Mesothelial cell of epicardium (in vitro differentiated cells): ENCODE measurements at places on chromosomes 3 and 15. TPM values are rescaled to one million over a fixed set of nuclear protein-coding genes. Genes with fewer than 3 reads are reported as not detected.

Gene PTX3
- total RNA-seq = 35.6 to 44.1 TPM (median 39.9 TPM) in 3 replicates

Gene SPRED1
- 36.3 to 39.9 TPM (median 36.7 TPM) in 3 replicates for total RNA-seq

Gene SEMA6D
- 52.0 to 58.3 TPM (median 54.3 TPM) in 3 replicates for total RNA-seq

Gene MESP2
- 0.29 TPM in 1 of 3 replicates, not detected in the others for total RNA-seq

Gene WDR49
- 0.40 to 0.55 TPM (median 0.47 TPM) in 3 replicates for total RNA-seq

Gene ALS2CL
- 6.2 to 7.1 TPM (median 6.8 TPM) in 3 replicates for total RNA-seq

Gene KCTD6
- 10.5 to 13.1 TPM (median 11.3 TPM) in 3 replicates for total RNA-seq

Gene NANOGP8
- total RNA-seq = 0.86 to 1.2 TPM (median 0.91 TPM) in 3 replicates

DNA sequence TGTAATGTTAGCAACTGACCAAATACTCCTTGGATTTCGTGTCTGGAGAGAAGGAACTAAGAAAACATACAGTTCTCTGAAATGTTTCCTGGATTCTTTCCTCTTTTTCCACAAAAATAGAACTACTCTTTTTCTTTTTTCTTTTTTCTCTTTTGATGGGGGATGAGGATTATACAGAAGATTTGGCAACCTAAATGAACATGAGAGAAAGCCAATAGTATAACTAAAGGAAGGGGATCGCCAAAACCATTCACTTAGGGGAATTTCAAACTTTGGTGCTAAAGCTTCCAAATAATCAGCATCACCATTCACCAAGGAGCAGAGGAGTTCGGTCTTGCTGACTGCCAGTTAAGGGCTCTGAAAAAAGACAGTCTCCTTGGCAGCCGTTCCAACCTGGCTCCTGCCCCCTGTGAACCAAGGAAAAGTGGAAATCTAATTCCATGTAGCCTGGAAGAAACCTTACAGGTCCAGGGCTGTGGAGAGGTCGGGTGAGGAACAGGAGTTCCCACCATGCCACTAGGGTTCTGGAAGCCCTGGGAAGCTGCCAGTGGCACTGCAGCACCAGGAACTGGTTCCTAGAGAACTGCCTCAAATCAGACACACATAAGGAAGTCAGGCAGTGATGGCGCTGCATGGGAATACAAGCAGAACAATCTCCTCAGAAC is 176.9 kb downstream of the TNIK start:
- no peak for DNase-seq

DNA sequence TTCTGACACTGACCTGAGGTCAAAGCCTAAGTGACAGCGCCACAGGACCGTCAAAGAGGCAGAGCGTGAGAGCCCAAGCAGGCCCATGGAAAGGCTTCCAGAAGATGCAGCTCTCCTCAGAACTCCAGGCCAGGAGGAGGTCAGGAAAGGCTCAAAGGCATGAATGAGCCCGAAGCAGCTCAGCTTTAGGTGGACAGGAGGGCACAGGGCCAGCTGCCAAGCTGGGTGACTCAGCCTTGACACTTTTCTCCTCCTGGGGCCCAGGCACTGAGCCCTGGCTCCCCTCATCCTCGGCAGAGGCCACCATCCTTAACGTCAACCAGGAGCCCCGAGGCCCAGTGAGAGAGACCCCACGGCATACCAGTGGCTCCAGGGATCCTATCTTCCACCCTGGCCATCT is 62.9 kb downstream of the ADCY5 start:
- DNase-seq = no peak

DNA sequence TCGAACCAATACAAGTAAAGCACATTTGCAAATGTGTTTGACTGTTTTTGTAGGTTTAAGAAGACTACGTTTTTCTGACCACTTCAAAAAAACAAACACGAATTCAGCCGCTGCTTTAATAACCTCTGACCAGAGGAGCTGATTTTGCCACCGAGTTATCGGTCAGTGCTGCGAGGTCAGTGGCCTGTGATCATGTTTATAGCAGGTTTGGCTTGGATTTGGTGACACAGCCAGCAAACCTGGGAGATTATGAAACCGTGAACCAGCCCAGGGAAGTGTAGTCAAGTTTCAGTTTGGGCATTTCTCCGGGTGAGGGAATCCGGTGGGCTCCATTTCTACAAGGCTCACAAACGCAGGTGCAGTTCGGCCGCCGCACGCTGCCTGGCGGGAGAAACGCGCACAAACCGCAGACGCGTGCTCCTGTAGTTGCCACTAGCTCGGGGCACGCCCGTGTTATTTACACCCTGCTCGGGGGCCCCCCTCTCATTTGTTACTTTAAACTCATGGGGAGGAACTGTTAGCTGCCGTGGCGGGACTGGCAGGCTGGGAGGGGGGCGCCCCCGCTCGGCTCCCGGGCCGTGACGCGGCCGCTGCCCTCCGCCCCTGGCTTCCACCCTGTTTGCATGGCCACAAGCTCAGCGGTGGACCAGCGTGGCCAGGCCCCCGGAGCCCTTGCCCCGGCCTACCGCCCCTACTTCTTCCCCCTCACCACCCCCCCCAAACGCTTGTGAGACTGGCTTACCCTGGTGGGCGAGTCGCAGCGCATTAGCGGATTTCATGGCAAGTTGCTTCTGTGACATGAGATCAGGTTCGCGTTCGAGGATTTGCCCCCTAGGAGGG is 13.6 kb upstream of the ONECUT1 start:
- no peak for DNase-seq

- DNase-seq = no peak
These were observed 19.5 kb upstream of the THRB start for GRCh38 chr3:24514119-24514518.

- DNase-seq = no peak
These were observed 511.7 kb upstream of the CDIN1 start for GRCh38 chr15:36067483-36068274.

DNA sequence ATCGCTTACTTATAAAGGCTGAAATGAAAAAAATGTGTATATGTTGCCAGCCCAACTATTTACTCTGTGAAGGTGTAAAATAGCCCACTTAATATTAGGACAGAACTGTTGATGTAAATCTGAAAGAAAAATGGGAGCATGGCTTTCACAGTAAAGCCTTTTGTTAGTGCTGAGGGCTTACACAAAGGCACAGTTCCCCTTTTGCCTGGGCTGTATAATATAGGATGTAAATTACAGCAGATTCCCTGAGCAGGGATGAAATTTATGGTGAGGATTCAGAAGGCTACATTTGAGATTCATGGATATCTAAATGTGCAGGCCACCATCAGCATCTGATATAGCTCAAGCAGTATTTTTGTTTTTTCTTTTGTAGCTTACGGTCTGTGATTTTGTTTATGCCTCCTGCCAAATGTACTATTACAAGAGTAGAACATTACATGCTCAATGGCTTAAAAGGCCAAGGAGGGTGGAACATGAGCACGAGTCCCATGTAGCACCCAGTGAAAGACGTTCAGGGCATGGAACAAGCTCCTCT is 109.1 kb upstream of the ATP10A start:
- no peak for DNase-seq

DNA sequence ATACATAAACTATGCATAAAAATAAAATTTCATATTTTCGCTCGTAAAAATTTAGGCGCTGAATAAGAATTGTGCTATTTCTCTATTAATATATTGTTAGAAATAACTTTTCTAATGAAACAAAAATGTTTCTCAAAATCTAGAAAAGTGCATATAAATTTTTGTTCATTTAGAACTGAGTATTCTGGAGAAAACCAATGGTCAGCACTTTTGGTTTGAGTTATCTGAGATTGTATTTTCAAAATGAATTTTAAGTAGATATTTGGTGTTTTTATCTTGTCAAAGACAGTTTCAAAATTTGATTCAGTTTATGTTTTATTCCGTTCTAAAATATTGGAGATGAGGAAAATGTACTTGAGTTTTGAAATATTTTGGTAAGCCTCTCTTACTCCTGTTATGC is 13.9 kb downstream of the MYNN start:
- DNase-seq = no peak

DNA sequence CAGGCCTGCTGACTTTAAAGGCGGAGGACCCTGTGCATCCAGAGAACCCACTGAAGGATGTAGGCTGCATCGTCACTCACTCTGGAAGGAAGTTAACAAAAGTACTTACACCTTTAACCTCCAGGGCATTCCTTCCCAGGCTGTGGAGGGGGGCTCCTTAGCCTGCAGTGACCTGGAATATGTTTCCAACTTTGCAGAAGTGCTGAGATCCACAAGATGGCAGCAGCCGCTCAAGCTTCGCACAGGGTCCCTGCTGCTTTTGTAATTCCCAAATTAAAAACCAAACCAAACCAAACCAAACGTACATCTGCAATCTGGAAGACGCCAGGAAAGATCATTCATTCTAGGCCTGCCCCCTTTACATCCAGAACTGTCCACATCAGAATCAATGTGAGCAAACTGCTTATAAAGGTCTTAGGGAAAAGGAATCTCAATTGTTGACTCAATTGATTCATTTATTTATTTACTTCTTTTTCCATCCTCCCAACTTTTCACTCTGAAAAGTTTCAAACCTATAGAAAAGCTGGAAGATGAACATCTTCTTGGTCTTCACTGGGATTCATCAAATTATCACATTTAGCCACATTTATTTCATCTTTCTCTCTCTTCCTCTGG is 70.5 kb upstream of the KLHL25 start:
- DNase-seq = no peak

GRCh38 chr3:99240700-99241099 is 339.2 kb upstream of the DCBLD2 start:
- DNase-seq = no peak

GRCh38 chr3:9615003-9615628 is 34.2 kb upstream of the MTMR14 start:
- DNase-seq = no peak

DNA sequence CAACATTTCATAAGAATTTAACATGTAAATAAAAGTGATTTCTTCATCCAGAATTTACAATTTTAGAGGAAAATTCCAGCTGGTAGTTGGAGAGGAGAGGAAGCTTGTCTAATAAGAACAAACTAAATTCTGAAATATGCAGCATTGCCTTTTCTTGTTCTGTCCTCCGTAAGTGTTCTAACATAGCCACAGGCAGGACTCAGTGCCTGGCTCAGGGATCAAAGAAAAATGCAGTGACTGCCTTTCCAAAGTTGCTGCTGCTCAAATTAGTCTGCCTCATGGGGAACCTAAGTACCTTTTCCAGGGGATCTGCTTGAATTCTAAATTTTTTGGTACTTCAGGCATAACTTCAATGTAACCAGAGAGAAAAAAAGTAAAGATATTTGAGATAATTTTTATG is 713.0 kb upstream of the CADM2 start:
- DNase-seq = no peak

DNA sequence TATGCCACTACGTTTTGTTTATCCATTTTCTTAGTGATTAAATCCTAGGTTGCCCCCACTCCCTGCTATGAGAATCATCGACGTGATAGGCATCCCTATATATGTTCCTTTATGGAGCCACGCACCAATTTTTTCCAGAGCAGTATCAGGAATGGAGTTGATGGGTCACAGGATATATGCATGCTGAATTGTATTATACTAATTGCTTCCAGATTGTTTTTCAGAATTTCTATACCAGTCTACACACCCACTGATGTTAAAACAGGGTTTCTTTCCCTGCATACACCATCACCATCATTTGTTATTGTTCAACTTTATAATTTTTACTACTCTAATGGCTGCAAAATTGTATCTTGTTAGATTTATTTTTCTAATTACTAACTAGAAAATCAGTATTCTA is 100.1 kb upstream of the MRPS22 start:
- no peak for DNase-seq
